Heart right ventricle (tissue), 16 donors: ENCODE measurements at places on chromosomes 5 and 9. TPM values are rescaled to one million over a fixed set of nuclear protein-coding genes. Genes with fewer than 3 reads are reported as not detected.

- no peak for DNase-seq
Measured at GRCh38 chr9:4386819-4387218, 87.0 kb upstream of the GLIS3 start.

DNA sequence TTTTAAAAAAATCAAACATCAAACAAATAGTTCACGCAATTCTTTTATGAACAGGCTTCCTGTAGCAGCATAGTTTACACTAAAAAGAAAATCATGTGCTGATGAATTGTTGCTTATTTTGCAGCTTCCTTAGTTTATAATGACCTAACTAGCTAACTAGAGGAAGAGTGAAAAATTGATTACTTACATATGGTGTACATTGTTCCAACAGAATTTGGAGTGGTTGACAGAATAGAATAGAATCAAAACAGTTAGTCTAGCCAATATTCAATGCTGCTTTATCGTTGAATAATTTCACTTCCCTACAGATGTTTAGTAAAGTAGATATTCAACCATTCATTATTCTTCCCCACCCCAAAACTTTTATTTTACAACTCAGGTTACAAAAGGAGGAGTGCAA lies 4.2 kb downstream of the NMUR2 start:
- no peak for DNase-seq

MEIKIN gene
- not detected for total RNA-seq

- DNase-seq = no peak
Measured at GRCh38 chr5:66223637-66224036, 79.5 kb downstream of the SREK1 start.

DNA sequence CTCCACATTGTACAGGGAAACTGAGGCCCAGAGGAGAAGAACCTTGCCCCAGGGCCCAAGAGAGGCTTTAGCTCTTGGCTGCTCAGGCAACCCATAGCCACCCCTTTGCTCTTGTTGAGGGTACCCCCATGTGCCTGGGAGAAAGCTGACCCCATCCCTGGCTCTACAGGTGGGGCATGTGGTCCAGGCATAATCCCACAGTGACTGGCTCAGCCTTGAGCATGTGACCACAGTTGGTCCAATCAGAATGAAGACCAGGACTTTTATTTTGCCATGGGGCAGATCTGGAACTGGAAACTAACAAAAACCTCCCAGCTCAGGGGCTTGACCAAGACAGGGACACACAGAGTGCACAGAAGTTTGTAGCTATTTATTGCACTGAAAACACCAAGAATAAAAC lies 29.3 kb downstream of the SLC6A7 start:
- no peak for DNase-seq

DNA sequence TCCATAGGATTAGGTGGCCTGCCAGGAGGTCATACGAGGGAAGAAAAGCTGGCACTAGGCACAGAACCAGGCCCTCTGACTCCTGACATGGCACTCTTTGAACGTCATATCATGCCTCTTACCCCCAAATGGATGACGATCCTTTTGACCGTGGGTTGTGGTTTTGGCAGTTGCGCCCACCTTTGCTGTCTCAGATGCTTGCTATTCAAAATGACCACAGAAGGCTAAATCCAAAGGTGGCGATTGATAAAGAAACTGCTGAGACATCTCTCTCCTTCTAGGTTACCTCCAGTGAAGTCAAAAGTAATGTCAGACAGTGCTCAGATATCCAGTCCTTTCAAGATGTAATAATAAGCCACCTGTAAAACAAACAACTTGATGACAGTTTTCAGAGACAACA lies 385.0 kb downstream of the EFNA5 start:
- no peak for DNase-seq

GRCh38 chr5:173638126-173639040 lies 21.9 kb upstream of the BOD1 start:
- DNase-seq = no peak

DNA sequence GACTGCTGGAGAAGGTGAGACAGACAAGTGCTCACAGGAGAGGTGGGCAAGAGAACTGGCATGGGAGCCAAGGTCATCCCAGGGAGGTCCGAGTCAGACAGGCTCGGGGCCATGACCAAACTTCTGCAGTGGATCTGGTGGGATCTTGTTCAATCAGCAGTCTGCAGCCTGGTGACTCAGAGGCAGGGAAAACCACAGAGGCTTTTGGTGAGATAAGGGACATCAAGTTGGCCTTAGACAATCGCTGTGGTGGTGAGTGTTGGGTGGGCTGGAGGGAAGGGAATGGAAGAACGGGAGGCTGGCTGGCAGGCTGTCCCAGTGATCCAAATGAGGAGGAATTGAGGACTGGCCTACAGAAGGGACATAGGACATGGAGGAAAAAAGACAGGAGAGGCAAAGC lies 123.8 kb downstream of the TMEM174 start:
- no peak for DNase-seq

MED10 gene
- 22.5 TPM for total RNA-seq

DNA sequence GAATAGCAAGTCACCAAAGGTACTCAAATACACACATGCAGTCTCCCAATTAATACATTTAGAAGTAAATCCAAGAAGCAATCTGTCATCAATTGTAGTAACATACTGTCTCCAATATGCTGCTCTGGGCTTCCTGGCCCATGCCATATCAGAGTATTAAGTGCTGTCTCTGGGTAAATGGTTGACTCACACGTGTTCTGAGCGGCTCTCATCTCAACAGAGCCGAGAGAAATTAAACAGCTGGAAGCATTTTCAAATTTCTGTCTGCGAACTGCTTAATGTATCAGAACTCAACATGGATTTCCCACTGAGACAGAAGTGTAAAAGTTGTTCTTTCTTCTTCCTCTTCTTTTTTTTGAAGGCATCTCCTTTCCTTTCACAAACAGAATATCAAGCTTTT lies 247.3 kb upstream of the TAS2R1 start:
- no peak for DNase-seq

DNA sequence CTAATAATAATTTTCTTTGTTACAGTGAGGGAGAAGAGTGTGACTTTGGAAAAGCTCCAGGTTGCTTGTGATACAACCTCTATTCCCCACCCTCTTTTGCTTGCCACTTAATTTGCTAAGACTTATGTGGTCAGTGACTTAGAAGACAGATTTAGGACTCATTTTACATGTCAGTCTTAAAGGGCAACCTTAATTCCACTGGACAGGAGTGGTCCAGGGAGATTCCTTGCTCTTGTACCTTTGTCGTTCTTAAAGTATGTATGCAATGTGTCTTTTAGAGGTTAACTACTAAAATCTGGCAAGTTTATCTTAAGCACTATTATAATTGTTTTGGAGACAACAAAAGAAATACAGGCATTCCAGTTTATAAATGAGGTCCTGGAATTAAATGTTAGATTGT lies 20.0 kb downstream of the SLC30A5 start:
- no peak for DNase-seq

- DNase-seq = no peak
Measured at GRCh38 chr9:98285446-98285845, 30.0 kb upstream of the TBC1D2 start.

DNA sequence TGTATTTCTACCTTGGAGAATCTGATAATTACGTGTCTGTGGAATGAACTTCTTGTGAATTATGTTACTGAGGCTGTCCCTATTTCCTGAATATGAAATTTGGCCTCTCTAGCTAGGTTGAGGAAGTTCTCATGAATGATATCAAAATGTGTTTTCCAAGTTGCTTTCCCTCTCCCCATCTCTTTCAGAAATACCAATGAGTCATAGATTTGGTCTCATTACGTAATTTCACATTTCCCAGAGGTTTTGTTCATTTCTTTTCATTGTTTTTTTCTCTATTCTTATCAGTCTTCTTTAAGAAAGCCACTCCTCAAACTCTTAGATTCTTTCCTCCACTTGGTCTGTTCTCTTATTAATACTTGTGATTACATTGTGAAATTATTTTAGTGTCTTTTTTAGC lies 923.8 kb upstream of the CDH9 start:
- DNase-seq = no peak

- no peak for DNase-seq
Measured at GRCh38 chr9:92393686-92394085, 10.7 kb downstream of the OGN start.

- DNase-seq = no peak
Measured at GRCh38 chr5:130198927-130199326, 294.7 kb downstream of the CHSY3 start.

SPINK7 gene
- total RNA-seq = not detected

- DNase-seq = no peak
Measured at GRCh38 chr5:43947935-43948334, 345.0 kb downstream of the NNT start.

DNA sequence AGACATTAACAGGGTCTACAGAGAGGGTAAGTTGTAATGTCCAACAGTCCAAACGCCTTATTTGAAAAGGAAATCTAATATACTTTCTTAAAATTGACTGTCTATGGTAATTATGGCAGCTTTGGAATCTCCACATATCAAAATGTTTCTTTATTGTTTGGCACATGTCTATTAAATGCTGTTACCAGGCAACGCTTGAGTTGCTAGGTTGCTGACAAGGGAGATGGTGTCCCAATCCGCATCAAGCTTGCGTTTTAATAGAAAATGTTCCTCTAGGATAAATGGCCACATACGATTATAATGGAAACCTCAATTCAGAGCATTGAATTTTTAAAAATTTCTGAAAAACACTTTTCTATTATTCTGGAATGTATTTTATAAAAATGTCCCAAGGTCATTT lies 9.2 kb downstream of the ANXA1 start:
- DNase-seq = no peak
